ENCODE measurements at places on chromosomes 1 and 21. TPM values are rescaled to one million over a fixed set of nuclear protein-coding genes. Genes with fewer than 3 reads are reported as not detected.
A peak's percentile ranks its signal among the peaks of the same experiment; 100 is the strongest.

Gene AQP10
- polyA plus RNA-seq, result 0.31 TPM

Gene PTPRF
- 204 TPM for polyA plus RNA-seq

Gene FCRL4
- not detected for polyA plus RNA-seq

Gene GREM2
- polyA plus RNA-seq, result 2.6 TPM

Gene GPR3
- polyA plus RNA-seq, result 1.6 TPM

Gene LELP1
- not detected for polyA plus RNA-seq

Gene CXADR
- polyA plus RNA-seq, result 23.4 TPM

Gene SH2D5
- polyA plus RNA-seq, result not detected

Gene SCNM1
- 38.3 TPM for polyA plus RNA-seq

Gene IFI44L
- 3.6 TPM for polyA plus RNA-seq

Gene NHLH1
- polyA plus RNA-seq, result 0.18 TPM

Gene S100A12
- polyA plus RNA-seq, result 3.3 TPM

Gene LRRC39
- polyA plus RNA-seq, result 2.7 TPM

GRCh38 chr1:58741678-58742553, 41.9 kb downstream of the JUN start:
- DNase-seq, result no peak

GRCh38 chr1:180616439-180616838, 15.4 kb upstream of the XPR1 start:
- no peak for DNase-seq

DNA sequence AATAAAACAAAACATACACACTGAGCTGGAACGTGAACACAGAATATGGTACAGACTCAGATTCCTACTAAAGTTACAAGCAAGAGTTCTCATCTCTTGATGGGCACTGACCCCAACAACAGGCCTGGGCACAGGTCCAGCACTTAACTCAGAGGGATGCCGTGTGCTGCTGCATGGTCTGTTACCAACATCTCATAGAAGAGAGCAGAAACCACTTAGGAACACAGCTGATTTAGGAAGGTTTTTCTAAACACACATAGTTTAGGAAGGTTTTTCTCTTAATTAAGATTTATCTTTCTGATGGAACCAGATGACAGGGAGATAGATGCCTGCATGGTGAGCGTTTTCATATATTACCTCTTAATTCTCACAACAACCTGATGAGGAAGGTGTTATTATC, 1.5 kb downstream of the GCLM start:
- DNase-seq, result no peak

DNA sequence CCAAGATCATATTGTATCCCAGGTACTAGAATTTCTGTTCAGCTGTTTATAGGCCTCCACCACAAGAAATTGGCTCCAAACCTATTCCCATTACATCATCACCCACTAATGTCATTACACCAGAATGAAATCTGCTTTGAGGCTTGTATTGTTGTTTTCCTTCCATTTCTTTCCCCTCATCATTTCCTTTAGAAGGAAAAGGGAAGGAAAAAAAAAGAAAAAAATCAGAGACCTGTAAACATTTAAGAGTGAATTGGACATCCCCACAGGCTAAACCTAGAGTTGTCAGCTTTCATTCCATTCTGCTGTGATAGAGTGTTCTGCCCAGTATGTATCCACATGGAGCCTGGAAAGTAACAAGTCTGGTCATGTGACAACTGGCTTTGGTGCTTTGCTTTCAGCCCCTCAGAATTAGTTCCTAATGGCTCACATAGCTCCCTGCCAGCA, 44.6 kb downstream of the NFYC start:
- no peak for DNase-seq

DNA sequence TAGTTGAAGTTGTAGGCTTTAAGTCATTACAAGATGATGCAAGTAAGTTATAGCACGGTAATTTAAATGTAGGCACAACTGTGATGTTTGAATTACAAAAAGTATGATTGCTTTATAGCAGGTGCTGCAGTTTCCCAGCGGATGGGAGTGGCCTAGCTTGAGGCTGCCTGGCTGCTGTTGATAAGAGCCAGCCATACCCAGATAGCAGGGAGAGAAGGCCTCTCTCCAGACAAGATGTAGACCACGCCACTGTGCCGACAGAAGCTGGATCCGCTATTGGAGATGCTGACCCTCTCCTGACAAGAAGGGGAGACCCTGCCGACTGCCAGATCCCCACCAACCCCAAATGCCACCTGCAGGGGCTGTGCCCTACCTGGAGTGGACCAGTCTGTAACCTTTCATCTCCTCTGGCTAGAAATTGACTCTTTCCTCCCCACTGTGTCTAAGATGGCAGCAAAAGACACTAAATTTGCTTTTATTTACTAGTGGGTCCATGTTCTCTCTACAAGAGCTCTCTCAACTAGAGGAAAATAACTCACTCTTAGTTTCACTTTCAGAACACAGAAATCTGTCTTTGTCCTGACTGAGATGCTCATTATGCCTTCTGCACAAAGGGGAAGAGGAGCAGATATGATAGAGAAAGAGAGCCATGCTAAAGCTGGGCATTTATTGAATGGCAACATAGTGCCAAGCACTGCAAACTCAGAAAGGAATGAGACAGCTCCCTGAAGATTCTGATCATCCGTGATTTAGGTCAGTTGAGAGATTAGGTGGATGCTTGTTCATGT, 127.9 kb downstream of the URB2 start:
- DNase-seq, result no peak

- DNase-seq, result no peak
Measured at GRCh38 chr1:3879099-3879498, 21.0 kb downstream of the C1orf174 start.

DNA sequence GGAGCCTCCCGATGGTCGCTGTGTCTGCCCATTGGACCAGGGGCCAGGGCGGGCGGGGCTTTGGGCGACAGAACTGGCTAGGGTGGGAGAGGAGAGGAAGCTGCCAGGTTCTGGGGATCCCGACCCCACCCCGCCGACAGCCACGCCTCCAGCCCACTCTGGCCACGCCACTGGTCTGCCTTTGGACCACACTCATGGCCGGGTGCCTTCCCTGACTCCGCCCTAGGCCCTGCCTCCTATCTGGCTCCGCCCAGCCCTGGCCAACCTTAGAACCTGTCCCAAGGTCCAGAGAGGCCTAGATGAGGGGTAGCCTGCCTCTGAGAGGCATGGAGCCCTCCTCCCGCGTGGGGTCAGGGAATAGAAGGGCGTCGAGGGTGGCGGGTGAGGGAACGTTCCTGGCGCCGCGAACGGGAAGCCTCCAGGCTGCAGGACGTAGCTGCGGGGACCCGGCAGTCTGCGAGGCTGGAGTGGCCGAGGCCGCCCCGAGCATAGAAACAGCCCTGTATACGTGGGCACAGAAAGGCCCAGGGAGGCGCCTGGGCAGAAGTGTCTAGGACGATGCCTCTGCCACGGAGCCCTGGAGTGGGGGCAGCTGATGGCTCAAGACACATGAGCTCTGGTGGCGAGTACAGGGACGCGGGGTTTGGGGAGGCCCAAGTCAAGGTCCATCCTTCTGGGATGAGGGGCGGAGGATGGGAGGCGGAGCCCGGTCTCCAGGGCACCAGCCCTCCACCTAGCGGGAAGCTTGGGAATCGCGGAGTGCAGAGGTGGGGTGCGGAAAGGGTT, 11.5 kb upstream of the COL16A1 start:
- DNase-seq, result peak; percentile 96

DNA sequence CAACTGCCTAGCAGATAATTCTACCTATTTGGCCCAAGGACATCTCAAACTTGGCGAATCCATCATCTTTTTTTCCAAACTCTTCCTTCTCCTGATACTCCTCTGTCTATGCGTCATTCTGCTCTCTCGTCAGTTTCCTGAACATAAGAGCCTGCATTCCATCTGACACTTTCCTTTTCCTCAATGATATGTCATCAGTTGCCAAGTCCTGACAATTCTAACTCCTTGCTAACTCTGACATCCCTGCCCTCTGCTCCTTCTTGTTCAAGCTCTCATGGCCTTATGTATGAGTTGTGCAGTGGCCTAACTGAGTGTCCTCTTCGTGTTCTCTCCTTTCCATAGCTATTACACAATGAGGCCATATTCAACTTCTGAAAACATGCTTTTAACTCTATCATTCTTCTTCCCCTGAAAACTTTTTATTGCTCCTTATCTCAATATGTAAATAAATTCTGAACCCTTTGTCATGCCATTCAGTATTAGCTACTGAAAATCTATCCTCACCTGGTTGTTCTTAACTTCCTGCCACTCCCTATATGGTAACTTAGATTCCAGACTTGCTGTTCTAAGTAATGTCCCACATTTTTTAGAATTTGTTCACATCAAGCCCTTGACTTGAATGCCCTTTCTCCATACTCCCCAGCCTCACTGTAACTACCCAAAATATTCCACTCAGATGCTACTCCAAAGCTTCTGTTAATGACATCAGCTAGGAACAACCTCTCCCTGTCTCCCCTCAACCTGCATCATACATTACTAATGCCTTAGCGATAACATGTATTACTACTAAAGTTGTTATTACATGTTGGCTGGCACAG, 11.5 kb downstream of the PALMD start:
- no peak for DNase-seq

DNA sequence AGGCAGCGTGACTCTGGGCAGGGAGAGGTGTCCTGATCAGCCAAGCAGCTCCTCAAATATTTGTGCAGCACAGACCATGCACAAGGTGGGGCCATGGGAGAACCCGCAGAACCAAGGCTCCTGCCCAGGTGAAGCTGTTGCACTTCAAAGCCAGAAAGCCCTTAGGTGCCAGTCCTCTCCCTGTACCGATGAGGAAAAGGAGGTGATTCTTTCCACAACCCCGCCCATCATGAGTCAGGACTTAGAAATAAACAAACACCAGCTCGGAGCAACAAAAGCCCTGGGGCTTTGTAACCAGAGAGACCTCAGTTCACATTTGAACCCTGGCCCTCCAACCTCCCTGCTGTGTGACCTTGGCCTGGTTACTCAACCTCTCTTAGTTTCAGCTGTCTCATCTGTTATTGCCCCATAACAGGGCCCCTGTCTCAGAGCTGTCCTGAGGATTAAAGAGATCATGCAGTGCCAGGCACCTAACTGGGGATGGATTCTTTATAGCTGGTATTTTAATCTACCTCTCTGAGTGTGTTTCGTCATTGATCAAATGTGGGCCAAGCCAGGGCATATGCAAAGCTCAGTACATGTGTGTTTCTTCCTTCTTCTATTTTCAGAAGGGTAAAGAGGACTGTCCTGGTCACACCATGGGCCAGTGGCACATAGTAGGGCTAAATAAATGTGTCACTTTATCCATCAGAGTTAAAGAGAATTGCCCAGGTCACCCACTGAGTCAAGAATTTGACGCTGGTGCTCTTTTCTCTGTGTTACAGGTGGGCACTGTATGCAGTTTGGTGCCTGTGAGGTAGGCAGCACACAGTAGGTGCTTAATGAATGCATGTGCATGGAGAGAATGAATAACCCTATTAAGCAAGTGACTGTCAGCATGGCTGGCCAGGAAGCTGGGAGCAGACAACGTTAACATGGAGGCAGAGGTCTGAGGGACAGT, 1.4 kb downstream of the LDLRAD1 start:
- no peak for DNase-seq

- DNase-seq, result peak; percentile 81
Measured at GRCh38 chr1:32989160-32990050, 24.8 kb upstream of the RNF19B start.

- DNase-seq, result peak; percentile 95
Measured at GRCh38 chr1:164588516-164589341, 29.7 kb downstream of the PBX1 start.

GRCh38 chr1:194795917-194796593, 1609.6 kb upstream of the B3GALT2 start:
- DNase-seq, result no peak

- no peak for DNase-seq
Measured at GRCh38 chr1:162878000-162878596, 17.1 kb upstream of the CCDC190 start.

- DNase-seq, result no peak
Measured at GRCh38 chr21:42534421-42535378, 21.0 kb downstream of the SLC37A1 start.

DNA sequence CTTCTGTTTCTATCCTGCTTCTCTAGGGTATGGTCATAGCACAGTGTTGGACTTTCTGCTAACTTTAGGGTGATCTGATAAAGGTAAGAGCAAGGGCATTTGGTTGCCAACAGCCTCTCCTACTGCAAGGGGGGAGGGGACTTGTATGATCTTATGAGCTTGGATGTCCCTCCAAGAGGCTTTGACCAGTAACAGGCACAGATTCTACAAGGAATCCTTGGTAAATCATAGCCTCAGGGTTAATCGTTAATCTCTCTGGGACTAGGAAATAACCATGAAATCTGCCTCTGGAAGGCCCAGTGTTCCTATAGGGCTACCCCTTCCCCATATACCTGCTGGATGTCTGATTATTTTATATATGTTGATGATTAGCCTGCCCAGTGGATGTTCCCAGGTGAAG, 134.8 kb upstream of the TNFSF4 start:
- DNase-seq, result no peak

DNA sequence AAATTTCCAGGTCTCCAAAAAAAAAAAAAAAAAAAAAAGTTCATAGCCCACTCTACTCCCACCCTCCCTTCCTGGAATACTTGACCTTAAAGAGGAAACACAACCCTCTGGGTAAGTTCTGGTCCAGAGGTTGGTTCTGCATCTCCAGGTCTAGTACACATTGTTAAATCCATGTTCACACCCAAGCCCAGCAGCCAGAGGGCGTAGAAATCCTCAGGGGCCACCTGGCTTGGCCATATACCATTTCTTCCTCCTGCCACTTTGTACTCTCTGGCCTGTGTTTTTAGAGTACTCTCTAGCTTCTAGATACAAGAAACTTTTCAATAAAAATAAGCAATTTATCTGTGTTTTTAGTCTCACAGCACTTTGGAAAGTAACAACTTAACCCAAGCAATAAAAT, 89.3 kb downstream of the PHTF1 start:
- DNase-seq, result no peak

GRCh38 chr1:160519642-160520435, 3.2 kb downstream of the SLAMF6 start:
- DNase-seq, result no peak

- DNase-seq, result no peak
Measured at GRCh38 chr21:39527664-39528381, 76.1 kb downstream of the SH3BGR start.

Measured in left lung (tissue), 14 donors.